ENCODE measurements at places on chromosomes 7 and 10.

DNA sequence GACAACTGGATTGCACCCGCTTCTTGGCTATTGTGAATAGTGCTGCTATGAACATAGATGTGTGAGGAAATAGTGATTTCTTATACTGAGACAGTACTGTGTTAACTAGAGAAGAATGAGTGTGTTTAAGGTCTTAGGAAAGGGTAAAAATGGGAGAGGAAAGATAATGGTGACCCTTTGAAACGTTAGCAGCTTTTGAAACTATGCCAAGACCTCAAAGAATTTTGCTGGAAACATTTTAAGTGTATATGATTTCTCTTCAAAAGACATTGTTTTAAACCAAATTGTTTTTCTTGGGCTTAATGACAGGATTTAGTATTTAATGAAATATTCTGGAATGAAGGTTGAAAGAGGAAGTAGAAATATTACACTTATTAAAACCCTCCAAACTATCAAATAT, 100.8 kb upstream of the ARHGAP21 start:
- no peak for DNase-seq

DNA sequence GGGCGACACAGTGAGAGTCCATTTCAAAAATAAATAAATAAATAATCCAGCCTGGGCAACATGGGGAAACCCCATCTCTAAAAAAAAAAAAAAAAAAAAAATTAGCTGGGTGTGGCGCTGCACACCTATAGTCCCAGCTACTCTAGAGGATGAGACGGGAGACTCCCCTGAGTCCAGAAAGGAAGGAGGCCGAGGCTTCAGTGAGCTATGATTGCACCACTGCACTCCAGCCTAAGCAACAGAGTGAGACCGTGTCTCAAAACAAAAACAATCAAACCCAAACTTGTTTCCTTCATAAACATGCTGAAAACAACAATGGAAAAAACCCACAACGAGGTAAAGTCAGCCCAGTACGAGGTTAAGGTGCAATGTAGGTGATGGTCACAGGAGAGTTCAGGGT, 1.2 kb downstream of the COX19 start:
- DNase-seq = no peak

GRCh38 chr7:31254926-31255325, 85.6 kb downstream of the NEUROD6 start:
- no peak for DNase-seq

- DNase-seq = no peak
Observed at GRCh38 chr7:63077841-63078240, 920.8 kb upstream of the ZNF722 start.

GRCh38 chr10:121838149-121838548, 89.7 kb downstream of the ATE1 start:
- DNase-seq = no peak

DNA sequence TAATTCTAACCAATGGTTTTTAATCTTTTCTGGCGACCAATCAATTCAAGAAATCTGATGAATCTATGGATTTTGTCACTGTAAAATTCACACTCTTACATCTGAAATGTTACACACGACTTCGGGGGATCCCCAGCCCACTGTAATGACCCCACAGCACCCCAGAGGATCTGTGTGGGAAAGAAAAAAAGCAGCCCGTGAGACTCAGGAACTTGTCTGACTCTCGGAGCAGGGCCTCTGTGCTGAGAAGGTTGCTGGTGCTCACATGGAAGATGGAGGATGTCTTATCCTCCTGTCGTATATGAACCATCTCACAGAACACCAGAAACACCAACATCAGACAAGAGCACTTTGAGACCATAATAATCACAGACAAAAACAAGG, 228.4 kb upstream of the INHBA start:
- no peak for DNase-seq

- no peak for DNase-seq
Observed at GRCh38 chr7:31875424-31875823, 188.4 kb downstream of the PPP1R17 start.

DNA sequence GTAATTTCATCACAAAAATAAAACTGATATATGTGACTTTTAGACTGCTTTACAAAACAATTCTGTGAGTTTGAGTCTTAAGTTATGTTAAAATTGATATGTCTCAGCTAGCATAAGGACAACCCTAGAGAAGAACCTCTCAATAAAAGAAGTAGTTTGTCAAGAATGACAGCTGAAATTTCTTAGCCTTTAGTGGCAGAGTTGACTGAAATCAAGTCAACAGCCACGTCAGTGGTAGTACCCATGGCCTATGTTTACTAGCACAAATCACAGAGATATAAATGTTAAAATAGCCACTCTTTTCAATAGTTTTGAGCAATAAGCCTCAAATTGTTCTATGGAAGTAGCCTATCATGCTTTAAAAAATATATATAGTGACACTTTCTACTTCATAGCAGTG, 138.9 kb upstream of the FERD3L start:
- DNase-seq = no peak

GRCh38 chr10:85043207-85043606, 714.8 kb downstream of the CCSER2 start:
- no peak for DNase-seq

GRCh38 chr7:41816111-41816510, 113.2 kb upstream of the INHBA start:
- no peak for DNase-seq

DNA sequence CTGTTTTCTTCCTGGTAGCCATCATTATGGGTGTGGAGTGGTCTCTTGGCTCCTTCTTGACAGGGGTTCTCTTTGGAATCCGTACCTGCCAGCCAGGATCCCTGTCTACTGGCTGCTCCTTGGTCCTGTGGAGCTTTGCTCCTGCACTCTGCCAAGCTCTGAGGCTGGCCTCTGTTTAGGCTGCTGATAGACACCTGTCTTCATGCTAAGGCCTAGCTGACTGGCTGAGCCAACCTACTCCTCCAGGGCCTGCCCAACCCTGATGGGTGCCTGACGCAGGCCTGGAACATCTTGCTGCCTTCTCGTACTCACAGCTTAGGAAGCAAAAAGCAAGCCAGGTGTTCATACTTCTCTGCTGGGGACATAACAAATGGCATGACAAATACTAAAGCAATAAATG, 333.6 kb upstream of the ZNF32 start:
- DNase-seq = no peak

DNA sequence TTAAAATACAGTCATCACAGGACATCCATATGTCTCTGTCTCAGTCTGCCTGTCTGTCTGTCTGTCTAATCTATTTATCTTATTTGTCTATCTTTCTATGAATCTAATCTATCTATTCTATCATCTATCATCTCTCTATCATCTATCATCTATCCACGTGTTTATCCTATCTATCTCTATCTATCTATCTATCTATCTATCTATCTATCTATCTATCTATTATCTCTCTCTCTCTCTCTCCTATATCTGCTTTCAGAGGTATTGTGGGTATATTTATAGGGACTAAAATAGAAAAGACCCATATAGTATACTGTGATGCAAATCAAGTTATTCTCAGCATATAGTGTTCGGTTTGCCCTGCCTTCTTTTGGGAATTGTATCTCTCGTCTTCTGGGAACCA, 167.5 kb downstream of the VPS50 start:
- DNase-seq = no peak

GRCh38 chr7:51121931-51122425, 194.6 kb downstream of the COBL start:
- no peak for DNase-seq

DNA sequence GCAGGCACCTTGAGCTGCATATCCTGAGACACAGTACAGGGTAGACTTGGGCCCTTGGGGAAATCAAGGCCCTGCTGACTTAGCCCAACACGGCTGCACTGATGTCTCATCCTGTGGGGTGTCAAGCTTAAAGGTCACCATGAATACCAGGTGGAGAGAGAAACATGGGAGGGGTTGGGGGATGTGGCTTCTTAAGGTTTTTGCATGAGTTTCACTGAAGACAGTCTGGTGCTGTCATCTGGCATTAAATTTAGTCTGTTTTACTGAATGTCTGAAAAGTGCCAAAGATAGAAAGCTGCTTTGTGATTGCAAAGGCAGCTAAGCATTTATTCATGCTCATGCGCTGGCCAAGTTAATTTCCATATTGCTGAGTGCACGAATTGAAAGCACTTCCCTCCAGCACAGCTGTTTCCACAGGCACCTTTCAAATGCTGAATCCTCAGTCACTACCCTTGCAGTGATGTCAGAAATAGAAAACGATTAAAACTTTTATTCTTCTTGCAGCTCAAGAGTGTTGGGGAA, 102.1 kb downstream of the OSBPL3 start:
- peak; percentile 9 for DNase-seq

DNA sequence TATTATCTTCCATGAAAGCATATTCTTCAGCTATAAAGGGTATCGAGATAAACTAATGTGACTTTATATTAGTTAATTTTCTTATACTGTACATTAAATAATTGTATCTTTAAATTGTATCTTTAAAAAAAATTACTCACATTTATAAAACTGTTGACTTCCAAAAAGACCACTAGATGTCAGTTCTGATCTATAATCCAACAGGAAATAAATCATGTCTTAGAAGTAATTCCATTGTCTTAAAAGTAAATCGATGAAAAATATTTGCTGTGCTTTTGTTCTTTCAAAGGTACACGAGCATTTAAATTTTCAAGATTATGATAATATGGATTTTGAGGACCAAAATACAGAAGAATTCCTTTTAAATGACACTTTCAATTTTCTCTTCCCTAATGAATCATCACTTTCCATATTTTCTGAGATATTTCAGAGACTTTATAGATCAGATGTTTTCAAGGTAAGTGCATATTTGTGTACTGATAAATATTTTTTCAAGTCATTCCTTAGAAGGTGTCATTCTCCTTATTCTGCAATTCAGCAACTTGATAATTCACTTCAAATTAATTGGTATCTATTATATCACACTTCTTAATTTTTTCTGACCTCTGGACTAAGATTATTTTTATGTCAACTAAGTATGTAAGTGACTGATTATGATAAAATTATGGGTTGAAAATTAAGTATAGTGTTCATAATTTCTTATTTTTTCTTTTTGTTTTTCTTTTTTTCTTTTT, 138.5 kb downstream of the CPED1 start:
- DNase-seq = no peak

GRCh38 chr10:129442866-129443265, 24.2 kb upstream of the MGMT start:
- DNase-seq = no peak

DNA sequence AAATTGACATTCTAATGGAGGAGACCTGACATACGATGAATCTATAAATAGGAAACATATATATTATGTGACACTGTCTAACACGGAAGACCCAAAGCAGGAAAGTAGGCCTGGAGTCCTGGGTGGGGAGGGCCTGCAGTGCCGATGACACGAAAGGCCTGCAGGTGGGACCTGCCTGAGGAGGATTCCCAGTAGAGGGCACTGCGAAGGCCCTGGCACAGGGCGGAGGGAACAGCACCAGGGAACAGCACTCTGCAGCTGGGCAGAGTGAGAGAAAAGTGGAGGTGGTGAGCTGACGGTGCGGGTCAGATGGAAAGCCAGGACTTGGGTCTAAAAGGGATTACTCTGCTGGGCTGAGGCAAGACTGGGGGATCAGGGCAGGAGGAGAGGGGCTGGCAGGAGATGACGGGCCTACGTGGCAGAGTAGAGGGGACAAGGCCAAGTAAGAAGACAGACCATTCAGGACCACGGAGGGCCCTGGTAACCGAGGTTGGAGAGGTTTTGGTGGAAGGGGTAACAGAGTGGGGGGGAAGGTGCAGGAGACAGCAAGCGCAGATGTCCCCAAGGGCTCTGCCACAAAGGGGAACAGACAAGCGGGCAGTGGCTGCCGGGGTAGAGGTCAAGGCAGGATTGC, 8.1 kb downstream of the ZNF746 start:
- DNase-seq = no peak

GRCh38 chr10:49168171-49168540, 20.0 kb downstream of the TMEM273 start:
- no peak for DNase-seq

DNA sequence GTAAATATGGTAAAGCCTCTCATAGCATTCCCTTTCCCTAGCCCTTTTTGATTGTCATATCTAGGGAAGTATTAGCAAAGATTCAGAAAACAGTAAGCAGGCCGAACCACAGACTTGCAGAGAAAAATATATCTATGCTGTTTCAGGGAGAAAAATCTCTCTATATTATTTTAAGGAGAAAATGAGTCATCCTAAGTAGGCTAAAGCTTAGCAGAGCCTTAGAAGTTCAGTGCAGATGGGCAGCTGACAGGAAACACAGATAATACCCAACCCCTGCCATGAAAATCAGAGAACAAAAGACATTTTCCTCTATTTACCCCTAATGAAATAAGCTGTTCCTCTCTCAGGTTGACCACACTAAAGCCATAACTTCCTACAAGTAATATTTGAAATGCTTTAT, 16.5 kb downstream of the C1QL3 start:
- no peak for DNase-seq

DNA sequence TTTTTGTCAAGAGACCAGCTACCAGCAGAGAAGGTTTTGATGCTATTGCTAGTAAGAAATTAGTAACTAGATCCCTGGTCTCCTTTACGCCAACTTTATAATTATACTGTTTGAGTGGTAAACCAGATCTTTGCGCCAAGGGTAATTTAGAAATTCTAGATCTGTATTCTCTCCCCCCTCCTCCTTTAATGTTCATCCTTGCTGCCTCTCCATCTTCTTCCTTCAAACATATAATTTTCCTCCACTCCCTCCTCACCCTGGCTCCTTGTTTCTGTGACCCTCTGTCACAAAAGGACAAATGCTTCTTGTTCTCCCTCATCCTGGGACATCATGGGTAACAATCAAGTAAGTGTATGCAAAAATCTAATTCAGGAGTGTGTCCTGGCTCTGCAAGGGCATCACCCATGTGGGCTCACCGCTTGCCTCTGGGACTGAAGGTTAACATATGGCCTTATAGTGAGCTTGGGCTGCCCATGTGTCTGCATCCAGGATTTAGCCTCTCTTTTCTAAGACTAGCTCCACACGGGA, 121.2 kb downstream of the BAMBI start:
- DNase-seq = no peak

GRCh38 chr10:45383682-45384330, 9.8 kb downstream of the ALOX5 start:
- no peak for DNase-seq

GRCh38 chr10:66837990-66838389, 87.8 kb upstream of the LRRTM3 start:
- no peak for DNase-seq

DNA sequence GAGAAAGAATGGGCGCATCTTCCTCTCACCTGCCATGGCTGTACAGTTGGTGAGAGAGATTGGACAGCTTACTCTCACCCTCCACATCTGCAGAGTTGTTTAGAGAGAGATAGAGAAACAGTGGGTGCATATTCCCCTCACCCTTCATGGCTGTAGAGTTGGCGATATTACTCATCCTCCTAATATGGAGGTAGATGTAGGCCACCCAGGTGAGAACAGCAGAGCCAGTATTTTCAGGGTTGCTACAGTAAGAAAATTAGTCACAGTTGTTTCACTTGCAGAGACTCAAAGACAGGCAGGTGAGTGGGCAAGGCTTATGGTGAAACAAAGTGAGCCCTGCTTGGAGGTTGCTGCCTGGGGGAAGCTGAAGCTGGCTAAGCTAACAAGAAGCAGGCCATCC, 65.0 kb upstream of the PFKP start:
- no peak for DNase-seq

- no peak for DNase-seq
Observed at GRCh38 chr7:51344406-51345138, 28.0 kb upstream of the COBL start.
